Pancreas (tissue), 10 donors: ENCODE measurements at places on chromosomes 3 and 15. TPM values are rescaled to one million over a fixed set of nuclear protein-coding genes. Genes with fewer than 3 reads are reported as not detected.

The ATP8B4 gene
- 0.63 TPM for total RNA-seq

The SRGAP3 gene
- 2.8 TPM for total RNA-seq

The SI gene
- not detected for total RNA-seq

DNA sequence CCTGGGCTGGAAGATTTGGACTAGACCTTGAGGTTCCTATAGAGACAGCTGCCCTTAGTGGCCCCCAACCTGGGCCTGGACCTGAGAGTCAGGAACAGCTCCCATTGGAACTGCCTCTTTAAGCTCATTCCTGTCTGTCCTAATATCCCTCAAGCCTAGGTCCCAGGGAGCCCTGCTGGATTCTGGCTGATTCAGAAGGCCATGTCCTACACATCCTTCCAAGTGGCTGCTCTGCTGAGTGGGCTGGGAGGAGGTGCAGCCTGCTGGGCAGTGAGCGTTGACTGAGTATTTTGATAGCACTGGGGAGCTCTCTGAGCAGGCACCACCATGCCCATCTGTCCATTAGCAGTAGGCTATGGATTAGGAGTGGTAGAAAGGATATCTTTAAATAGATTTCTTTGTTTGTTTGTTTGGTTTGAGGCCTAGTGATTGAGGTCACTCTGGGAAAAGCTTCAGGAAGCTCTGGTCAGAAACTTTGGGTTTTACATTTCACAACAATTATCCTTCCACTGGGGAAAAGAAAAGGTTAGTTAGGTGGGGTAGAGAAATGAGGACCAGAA is 54.6 kb upstream of the ATOSA start:
- H3K27ac ChIP-seq: no peak overlapping the region
- DNase-seq: no peak
- H3K27me3 ChIP-seq: no peaks in the 10 kb centered on the region
- H3K4me1 ChIP-seq: no peaks in the 10 kb centered on the region
- no peaks in the 10 kb centered on the region for H3K36me3 ChIP-seq

DNA sequence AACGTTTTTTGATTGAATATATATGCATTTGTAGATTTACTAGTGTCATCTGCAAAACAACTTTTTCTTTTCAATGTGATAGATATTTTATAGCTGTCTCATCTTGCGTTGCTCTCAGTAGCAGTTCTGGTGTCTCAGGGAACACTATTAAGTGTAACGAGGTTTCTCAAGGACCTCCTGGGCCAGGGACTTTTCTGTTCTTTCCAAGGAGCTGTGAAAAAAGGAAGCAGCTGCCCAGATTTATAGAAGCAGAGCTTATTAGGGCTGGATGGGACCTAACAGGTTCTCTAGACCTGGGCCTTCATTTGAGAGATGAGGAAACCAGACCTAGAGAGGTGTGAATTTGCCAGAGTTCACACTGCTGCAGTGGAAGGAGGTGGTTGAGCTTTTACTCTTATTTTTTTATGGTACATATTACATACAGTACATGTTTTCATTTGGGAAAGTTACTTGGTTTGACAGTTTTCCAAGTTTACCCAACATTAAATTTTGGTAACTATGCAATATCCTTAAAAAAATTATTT is 16.1 kb downstream of the MAP2K1 start:
- no peak overlapping the region for H3K4me3 ChIP-seq
- no peaks in the 10 kb centered on the region for H3K27me3 ChIP-seq
- no peaks in the 10 kb centered on the region for H3K36me3 ChIP-seq
- H3K4me1 ChIP-seq: peaks cover 12% of the 10 kb centered on the region

- no peaks in the 10 kb centered on the region for H3K36me3 ChIP-seq
- DNase-seq: no peak
- H3K4me3 ChIP-seq: no peak overlapping the region
- H3K4me1 ChIP-seq: no peaks in the 10 kb centered on the region
- H3K27me3 ChIP-seq: no peaks in the 10 kb centered on the region
- no peak overlapping the region for H3K27ac ChIP-seq
Measured at GRCh38 chr15:70353606-70354345, 256.1 kb upstream of the TLE3 start.

GRCh38 chr3:100297784-100298183 is 36.8 kb upstream of the NIT2 start:
- DNase-seq: no peak
- no peaks in the 10 kb centered on the region for H3K27me3 ChIP-seq
- H3K4me3 ChIP-seq: no peak overlapping the region
- H3K36me3 ChIP-seq: peaks cover 17% of the 10 kb centered on the region
- no peak overlapping the region for H3K27ac ChIP-seq

- no peak overlapping the region for H3K4me3 ChIP-seq
- no peak for DNase-seq
- no peaks in the 10 kb centered on the region for H3K4me1 ChIP-seq
- H3K27ac ChIP-seq: no peak overlapping the region
Measured at GRCh38 chr3:52469001-52469400, 13.6 kb downstream of the NISCH start.

GRCh38 chr15:39140060-39140604 is 440.7 kb upstream of the THBS1 start:
- H3K4me1 ChIP-seq: no peaks in the 10 kb centered on the region
- no peak for DNase-seq
- H3K36me3 ChIP-seq: no peaks in the 10 kb centered on the region

DNA sequence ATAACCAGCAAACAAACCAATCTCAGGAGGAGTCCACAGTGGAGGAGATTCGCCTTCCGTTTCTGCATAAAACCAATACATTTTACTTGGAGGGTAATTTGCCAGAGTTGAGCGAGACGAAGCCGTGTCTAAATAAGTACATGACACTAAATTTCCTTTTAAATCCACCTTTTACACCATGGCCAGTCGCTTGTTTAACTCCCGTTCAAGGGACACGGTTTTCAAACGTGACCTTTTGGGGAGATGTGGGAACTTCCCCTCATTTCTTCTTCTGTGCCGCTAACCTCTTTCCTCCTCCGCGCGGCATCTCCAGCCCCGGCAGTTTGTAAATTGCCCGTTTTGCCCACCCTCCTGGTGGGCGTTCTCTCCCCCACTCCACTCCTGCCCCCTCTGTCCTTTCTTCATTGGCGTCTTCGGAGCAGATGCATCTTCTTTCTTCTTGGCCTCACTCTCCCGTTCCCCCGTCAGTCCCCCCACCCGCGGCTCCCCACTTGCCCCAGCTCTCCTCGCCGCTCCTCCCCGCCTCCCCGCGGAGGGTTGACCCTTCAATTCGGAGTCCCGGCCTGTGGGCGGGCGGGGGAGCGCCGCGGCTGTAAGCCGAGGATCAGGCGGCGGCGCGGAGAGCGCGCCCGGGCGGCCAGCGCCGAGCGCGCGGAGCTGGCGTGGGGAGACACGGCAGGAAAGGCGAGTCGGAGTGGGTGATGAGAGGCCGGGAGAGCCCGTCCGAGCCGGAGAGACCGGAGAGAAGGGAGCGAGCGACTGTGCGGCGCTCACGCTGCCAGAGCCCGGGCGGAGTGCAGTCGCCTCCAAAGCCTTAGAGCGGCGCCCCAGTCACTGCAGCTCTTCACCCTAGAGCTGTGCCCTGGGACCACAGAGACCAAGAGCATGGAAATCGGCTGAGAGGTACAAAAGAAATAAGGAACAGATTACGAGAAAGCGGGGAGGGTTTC is at the start of gene NLGN1:
Gene NLGN1, plus strand, starts transcription at position 584 of the 950 bp plus-strand sequence.
- peak within 1 kb of the TSS; percentile 38 for H3K27ac ChIP-seq
- H3K4me3 ChIP-seq: peak within 1 kb of the TSS; percentile 45
- peaks cover 11% of the 10 kb centered on the region for H3K4me1 ChIP-seq
- no peaks in the 10 kb centered on the region for H3K36me3 ChIP-seq

- no peaks in the 10 kb centered on the region for H3K27me3 ChIP-seq
- DNase-seq: peak; percentile 77
- no peak overlapping the region for H3K4me3 ChIP-seq
- peaks cover 17% of the 10 kb centered on the region for H3K4me1 ChIP-seq
Measured at GRCh38 chr3:129688271-129688895, 81.9 kb upstream of the PLXND1 start.

DNA sequence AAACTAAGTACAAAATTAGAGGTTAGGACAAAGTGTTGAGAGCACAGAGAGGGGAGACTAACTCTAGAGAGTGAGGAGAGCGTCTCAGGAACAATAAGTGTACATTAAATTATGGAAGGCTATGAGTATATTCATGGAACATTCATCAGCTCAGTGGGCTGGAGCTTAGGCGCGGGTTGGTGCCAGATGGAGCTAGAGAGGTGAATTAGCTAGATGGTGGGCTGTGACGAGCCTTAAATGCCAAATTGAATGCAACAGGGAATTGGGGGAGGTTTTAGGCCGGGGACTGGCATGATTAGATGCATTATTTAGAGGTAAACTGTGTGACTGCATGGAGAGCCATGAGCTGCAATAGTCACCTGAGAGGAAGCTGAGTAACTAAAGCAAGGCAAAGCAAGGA is 97.1 kb downstream of the TMEM108 start:
- H3K36me3 ChIP-seq: no peaks in the 10 kb centered on the region
- H3K27me3 ChIP-seq: no peaks in the 10 kb centered on the region
- H3K27ac ChIP-seq: no peak overlapping the region
- no peak overlapping the region for H3K4me3 ChIP-seq

DNA sequence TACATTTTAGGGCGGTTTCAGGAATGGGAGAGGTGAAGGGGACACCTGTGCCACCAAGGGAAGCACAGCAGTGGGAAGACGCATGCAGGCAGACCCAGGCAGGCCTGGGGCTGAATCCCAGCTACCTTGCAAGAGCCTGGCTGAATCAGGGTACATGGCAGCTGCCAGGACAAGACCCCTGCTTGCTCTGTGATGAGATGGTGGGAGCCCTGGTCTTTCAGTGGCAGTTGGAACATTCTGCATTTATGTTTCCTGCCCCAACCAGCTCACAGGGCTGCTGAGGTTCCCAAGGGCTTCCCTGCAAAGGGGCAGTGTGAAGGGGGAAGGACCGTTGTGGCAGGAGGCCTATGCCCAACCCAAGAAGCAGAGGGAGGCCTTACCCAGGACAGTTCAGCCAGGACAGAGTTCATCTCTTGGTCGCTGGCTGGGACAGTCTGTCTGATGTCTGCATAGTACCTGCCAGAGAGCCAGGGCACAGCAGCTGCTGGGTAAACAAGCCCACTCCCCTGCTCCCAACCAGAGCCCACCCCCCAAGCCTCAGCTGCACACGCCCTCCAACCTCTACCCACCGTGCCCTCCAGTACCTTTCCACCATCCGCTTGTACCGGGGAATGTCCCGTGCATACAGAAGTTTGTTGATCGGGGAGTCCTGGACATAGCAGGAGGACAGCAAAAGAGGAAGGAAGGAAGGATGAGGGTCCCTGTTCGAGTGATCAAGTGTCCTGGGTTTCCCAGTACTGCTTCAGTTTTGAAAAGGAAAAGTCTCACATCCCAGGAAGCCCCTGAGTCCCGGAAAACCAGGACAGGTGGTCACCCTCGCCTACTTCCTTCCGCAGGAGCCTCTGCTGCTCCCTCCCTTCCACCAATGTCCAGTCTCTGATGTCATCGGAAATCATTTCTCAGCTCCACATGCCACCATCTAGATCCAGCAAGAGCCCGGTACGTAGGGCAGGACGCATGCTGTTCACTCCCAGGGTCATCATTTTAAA is 23.1 kb downstream of the PLXNB1 start:
- peaks cover 9% of the 10 kb centered on the region for H3K36me3 ChIP-seq
- no peak overlapping the region for H3K27ac ChIP-seq
- DNase-seq: peak; percentile 2
- no peak overlapping the region for H3K4me3 ChIP-seq
- no peaks in the 10 kb centered on the region for H3K27me3 ChIP-seq

- H3K4me3 ChIP-seq: no peak overlapping the region
- no peaks in the 10 kb centered on the region for H3K36me3 ChIP-seq
Measured at GRCh38 chr15:95274101-95274500, 1042.7 kb downstream of the MCTP2 start.

DNA sequence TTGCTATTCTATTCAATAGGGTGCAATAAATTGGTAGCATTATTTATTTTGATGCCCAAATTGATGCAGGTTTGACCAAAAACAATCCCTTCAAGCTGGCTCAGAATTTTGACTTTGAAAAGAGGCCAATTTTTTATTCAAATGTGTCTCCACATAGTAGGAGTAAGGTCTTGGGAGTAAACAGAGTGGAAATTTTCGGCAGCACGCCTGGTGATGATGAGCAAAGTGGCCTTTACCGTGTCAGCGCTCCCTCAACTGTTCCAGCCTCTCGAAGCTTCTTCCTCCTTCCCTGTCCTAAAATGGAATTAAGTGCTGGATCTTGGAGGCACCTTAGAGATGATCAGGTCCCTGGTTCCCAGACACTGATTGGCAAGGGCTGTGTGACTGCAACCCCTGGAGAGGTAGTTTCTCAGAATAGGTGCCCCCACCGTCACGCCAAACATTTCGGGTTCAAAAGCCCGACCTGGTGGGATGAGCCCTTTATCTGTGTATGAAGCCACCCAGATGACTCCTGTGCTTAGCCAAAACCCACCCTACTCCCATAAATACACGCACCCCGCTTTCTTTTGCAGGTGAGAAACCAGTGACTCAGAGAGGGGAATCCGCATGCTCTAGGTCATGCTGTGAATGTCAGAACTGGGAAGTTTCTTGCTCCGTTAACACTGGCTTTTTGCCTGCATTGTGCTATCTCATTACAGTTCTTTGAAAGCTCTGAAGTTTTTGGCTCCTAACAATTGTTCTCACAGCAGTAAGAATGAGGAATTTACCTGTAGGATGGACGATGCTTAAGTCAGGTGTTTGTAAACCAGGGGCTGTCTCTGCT is 89.1 kb downstream of the CRYGS start:
- DNase-seq: no peak
- H3K27me3 ChIP-seq: no peaks in the 10 kb centered on the region
- no peaks in the 10 kb centered on the region for H3K4me1 ChIP-seq

DNA sequence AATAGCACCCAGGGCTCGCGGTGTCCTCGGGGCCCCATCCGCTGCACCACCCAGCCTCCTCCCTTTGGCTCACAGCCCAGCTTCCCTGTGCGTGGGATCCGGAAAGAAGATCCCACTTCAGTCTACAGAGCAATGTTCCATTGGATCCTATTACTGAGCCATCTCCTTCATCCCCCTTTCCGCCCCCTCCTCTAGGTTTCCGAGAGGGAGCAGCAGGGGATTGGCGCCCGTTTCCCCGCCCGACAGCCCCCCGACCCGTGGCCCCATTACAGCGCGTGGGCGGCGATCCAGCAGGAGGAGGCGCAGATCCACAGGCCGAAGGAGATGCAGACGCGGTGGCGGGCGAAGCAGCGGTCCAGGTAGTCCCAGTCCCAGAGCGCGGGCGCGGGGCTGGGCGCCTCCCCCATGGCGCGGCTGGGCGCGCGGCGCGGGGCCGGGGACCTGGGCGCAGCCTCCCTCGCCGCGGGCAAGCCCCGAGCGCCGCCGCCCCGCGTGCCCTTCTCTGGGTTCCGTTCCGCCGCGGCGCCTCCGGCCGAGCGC is 340 bp downstream of the TMEM44 start:
- no peak for DNase-seq
- H3K27me3 ChIP-seq: no peaks in the 10 kb centered on the region
- H3K36me3 ChIP-seq: no peaks in the 10 kb centered on the region
- no peaks in the 10 kb centered on the region for H3K4me1 ChIP-seq

- peaks cover 13% of the 10 kb centered on the region for H3K4me1 ChIP-seq
- H3K36me3 ChIP-seq: no peaks in the 10 kb centered on the region
- no peak for DNase-seq
- no peak overlapping the region for H3K4me3 ChIP-seq
- H3K27ac ChIP-seq: no peak overlapping the region
Measured at GRCh38 chr3:127739347-127740135, 66.8 kb downstream of the ABTB1 start.

- H3K4me1 ChIP-seq: peaks cover 29% of the 10 kb centered on the region
- H3K4me3 ChIP-seq: peak overlapping the region; percentile 72
- no peaks in the 10 kb centered on the region for H3K36me3 ChIP-seq
- peak overlapping the region; percentile 97 for H3K27ac ChIP-seq
- H3K27me3 ChIP-seq: no peaks in the 10 kb centered on the region
Measured at GRCh38 chr3:194134757-194135515, 1.0 kb upstream of the HES1 start.
